T-helper 2 cell (primary cell): ENCODE measurements at places on chromosomes 16 and 17.
A peak's percentile ranks its signal among the peaks of the same experiment; 100 is the strongest.

DNA sequence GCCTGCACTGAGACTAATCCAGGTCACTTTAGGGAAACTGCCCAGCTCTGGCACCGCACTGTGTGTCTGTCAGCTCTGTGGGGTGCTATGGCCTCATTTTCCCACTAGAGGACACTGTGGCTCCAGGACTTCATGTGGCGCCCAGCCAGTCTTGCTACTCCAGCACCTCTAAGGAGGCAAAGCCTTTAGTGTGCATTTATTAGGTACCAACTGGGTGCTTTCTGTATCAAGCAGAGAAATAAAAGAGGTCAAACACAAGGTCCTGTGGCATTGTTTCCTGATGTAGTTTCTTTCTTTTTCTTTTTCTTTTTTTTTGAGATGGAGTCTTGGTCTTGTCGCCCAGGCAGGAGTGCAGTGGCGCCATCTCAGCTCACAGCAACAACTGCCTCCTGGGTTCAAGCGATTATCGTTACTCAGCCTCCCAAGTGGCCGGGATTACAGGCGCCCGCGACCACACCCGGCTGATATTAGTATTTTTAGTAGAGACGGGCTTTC is 12.5 kb upstream of the RHBDL3 start:
- DNase-seq, result peak; percentile 30

DNA sequence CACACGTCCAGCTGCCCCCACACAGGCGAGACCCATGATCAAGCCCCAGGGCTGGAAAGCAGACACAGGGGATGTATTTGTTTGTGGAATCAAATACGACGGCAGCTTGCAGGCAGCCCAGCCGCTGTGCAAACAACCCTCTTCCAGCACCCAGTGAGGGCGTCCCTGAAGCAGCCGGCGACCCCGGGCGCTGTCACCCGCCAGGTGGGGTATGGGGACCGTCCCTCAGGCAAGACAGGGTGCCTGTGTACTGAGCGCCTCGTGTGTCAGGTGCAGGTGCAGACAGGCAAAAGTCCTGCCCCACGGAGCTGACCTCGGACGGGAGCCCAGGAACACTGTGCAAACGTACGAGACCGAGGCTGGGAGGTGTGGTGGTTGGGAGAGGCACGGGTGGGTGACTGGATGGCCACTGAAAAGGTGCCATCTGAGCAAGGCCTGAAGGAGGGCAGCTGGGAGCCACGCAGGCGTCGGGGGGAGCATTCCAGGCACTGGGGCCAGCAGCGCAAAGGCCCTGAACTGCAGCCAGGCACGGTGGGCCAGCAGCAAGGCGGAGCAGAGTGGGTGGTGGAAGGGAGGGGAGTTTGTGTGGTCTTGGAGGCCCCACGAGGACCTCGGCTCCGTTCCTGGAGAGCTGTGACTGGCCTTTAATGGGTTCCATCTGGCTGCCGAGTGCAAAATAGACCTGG is 48.5 kb downstream of the CBFA2T3 start:
- DNase-seq, result no peak

GRCh38 chr16:65618333-65618732 is 496.5 kb upstream of the CDH11 start:
- no peak for DNase-seq

DNA sequence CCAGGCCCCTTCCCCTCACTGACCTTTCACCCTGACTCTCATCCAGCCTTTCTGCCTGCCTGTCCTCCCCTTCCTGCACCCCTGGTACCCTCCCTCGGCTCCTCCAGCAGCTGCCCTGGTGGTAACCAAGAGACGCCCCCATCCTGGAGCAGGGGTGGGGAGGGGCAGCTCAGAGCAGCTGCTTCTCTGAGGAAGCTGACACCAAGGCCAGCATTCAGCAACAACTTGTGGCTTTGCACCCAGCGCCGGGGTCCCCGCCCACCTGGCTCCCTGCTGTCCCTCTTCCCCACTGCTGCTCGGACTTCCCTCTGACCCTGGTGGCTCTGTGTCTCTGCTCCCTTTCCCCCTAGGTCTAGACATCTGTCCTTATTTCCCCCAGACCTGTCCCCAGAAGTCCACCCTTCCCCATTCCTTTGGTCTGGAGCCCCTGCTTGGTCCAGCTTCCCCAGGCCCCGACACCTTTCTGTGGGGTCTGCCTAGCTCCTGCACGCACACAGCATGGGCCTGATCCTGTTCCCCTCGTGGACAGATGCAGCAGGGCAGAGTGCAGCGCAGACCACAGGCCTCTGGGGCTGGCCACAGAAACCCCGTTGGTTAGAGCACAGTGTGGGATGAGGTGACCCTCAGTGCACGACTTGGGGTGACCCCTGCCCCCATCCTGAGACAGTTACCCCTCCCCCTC is 1.2 kb upstream of the ATP2A1 start:
- DNase-seq, result no peak

DNA sequence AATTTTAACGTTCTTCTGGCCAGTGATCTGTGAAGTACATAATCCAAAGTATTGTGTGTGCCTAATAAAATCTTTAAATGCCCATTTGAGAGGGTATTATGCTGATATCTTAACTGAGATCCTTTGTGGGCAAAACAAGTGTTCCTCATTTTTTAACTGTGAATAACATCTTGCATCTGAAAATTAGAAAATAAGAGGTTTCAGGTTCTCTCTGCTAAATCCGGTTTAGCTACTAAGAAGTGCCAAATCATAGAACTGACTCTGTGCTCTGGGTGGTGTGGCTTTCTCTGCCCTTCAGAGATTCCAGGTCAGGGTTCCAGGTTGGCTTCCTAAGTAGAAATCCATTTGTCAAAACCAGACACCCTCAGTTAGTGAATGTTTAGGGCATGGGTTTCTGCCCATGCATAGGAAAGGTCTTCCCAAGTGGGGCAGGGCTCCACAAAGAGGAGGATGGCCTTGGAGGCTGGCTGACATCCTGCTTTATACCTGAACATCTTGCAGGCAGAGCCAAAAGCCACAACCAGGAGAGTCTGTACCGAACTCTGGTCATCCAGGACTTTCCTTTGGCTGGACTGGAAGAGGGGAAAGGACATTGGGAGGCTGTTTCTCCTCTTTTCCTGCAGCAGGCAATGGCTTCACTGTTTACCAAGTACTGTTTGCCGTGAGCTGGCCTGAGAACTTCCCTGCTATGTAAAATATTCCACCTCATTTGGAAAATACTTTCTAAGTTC is 8.5 kb downstream of the ALDH3A2 start:
- no peak for DNase-seq
